Stimulated activated CD4-positive, alpha-beta T cell treated with anti-CD3 and anti-CD28 coated beads, TNF-alpha, amount 100 ng/mL, for 48 hours (primary cell): ENCODE measurements at places on chromosomes 1 and 21.

DNA sequence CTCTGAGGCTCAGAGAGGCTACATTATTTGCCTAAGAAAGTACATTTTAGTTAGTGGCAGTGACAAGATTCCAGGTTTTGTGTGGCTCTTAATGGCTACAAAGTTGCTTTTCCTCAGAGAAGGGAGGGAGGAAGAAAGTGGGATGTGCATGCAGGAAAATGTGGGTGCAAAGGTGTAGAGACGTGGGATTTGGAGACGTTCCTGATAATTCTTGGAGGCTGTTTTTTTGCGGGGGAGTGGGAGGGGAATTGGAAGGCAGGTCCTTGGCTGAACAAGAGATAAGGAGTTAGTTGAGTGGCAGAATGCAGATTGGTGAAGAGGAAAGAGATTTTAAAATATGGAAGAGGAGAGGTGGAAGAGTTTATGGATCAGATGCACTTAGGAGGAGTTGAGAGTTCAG is 258.1 kb downstream of the GRIK3 start:
- DNase-seq = no peak

DNA sequence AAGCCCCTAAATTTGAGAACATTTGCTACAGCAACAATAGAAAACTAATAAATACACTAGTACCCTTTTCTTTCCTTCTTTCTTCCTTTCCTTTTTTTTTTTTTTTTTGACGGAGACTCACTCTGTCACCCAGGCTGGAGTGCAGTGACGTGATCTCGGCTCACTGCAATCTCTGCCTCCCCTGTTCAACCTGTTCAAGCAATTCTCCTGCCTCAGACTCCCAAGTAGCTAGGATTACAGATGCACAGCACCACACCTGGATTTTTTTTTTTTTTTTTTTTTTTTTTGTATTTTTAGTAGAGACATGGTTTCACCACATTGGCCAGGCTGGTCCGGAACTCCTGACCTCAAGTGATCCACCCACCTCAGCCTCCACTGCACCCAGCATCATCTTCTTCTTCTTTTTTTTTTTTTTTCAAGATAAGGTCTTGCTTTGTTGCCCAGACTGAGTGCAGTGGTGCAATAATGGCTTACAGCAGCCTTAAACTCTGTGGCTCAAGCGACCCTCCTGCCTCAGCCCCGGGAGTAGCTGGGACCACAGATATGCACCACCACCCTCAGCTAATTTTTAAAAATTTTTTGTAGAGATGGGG is 19.6 kb upstream of the CBR3 start:
- DNase-seq = no peak

GRCh38 chr1:168301664-168302320 is 21.1 kb downstream of the TBX19 start:
- DNase-seq = no peak

DNA sequence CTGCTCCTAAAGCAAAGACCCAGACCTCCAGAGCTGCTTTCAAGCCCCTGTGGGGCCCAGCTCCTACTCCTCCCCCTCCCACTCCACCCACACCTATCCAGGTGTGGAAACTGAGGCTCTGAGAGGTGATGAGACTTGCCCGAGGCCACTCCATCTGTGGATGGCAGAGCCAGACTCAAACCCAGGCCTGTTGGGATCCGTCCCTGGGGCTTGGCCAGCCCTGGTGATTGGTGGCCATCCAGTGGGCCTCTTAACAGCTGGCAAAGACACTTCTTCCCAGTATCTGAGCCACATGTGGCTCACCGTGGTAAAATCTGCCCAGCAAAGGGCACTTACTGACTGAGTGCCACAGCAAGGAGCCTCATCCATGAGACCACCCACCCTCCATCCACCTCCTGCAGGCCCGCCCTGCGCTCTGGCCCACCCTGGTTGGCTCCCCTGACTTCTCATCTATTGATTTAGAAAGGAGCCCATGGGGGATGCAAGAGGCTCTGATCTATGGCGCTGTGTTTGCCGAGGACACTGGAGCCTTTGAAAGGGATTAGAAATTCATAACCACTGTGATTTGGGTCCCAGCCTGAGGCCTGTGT is 398.5 kb downstream of the PTPRU start:
- no peak for DNase-seq

GRCh38 chr1:162561616-162562469 is at the start of gene UAP1:
Gene UAP1 (plus strand): TSS chr1:162561722. CDS start chr1:162566069, 4,347 bp downstream.
- DNase-seq = peak; percentile 27

DNA sequence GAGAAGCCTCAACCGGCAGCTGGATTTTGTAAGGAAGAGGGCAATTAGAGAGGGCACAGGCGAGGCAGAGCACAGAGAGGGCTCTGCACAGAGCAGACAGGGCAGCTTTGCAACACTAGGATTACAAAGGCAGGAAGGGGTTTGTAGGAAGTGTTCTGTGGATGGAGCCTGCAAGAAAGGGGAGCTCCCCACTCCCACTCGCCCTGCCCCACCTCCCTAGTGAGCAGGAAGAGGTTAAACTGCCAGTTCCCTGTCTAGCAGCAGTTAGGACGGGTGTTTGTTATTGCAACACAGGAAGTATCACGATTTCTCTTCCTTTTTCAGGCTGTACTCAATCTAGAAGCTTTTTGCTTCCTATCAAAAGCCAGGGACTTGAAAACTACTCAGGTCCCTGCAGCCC is 63.3 kb upstream of the LRRC8D start:
- DNase-seq = no peak

- DNase-seq = no peak
These were observed 10.4 kb downstream of the TDRKH start for GRCh38 chr1:151779852-151780251.

- DNase-seq = no peak
These were observed 5.8 kb downstream of the PLA2G2A start for GRCh38 chr1:19973616-19974015.

GRCh38 chr21:28769683-28770082 is 223.0 kb downstream of the LTN1 start:
- no peak for DNase-seq

- no peak for DNase-seq
These were observed 16.1 kb upstream of the ARF1 start for GRCh38 chr1:228066416-228066815.

DNA sequence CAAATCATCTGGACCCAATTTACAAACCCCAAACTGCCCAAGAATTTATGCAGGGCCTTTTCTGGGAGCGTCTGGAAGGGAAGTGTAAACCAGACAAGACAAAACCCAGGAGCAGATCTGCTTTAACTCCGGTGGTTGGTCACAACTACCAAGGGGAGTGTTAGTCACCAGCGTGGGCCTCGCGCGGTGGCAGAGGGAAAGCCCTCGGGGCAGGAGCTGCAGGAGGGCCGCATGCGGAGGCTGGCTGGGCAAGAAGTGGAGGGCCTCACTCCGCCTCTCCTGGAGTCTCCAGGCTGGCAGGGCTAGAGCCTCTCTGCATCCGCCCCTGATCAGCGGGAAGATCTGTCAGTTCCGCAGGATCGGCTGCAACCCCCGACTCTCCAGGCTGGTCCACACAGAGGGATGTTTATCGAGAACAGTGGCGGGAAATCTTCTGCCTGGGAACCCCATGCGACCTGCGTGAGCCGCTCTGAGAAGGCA is 2.0 kb downstream of the COL24A1 start:
- no peak for DNase-seq

- no peak for DNase-seq
These were observed 54.4 kb upstream of the GCLM start for GRCh38 chr1:93963585-93963984.

DNA sequence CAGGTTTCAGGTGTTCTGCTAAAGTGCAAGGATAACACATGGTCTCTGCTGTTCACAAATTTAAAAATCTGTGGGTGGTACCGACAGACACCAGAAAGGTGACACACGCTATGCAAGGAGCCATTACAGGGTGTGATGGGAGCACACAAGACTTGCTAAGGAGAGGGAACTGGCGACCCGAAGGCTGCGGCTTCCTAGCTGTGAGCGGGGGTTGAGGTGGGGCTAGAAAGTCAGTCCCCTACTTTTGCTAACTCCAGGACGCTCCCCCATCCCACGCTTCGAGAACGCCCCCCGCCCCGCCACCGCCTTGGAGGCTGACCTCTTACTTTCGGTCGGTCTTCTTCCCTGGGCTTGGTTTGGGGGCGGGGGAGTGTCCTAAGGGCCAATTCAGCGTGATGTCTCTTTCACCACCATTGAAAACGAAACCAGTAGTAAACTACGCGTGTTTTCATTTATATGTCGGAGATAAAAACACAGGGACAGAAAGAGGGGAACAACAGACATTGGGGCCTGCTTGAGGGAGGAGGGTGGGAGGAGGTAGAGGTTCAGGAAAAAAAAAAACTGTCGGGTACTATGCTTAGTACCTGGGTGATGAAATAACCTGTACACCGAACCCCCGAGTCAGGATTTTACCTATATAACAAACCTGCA is 1.1 kb downstream of the CKS1B start:
- peak; percentile 36 for DNase-seq

GRCh38 chr1:72109916-72110315 is 172.4 kb downstream of the NEGR1 start:
- no peak for DNase-seq

DNA sequence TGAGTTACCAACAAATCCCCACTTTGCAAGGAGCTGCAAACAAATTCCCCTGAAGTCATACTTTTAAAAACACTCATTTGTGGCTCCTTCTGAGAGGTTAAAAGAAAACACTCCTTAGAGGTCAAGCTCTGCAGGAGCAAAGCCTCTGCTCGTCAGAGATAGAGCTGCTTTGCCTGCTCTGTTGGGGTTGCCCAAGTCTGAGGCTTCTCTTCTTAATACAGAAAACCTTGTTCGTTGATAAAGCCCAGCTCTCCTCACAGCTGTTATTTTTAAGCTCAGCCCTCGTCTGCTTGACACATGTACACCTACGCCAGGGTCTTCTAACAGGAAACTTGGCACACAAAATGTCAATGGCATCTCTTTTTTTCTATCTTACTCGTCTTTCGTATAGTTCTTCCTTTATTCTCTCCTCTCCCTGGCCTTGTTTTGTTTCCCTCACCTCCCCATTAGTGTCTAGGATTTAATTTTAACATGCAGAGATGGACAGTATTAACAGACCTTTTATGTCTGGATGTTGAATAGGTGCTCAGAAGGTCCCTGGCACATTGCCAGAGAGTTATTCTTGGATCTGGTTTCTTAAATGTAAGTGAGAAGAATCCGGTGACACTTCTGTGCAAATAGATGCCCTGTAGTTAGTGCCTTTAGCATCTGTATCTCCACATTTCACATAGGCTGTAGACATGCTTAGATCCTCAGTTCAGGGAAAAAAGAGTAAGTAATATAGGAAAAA is 86.0 kb downstream of the LRRC53 start:
- no peak for DNase-seq

DNA sequence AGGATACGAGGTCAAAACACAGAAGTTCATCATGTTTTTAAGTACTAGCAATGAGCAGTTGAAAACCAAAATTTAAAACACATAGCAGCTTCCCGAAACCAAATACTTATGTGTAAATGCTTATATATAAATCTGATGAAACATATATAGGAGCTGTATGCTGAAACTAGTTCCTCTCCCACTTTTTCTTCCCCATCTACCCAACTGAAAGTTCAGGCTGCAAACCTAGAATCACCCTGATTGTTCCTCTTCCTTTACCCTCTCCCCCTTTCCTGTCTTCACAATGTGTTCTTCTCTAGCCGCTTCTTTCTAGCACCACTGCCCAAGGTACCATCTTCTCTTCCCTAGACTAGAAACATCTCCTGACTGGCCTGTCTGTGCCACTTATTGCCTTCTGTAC is 90.6 kb downstream of the ST3GAL3 start:
- no peak for DNase-seq

DNA sequence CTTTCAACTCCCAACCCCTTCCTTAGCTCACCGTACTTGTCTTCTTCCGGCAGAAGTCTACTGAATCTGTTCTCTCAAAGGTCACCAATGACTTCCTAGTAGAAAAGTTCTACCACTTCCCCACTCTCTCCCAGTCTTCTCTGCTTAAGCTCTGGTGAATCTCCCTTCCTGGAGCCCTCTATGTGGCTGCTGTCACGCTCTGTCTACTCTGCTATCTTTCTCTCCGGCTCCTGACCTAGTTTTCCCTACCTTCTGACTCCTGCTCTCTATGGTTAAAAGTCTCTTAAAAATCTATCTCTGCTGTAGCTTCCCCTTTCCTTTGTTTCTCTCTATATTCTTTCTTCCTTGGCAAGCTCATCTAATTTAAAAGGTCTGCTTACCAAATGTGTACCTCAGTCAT is 350.1 kb upstream of the GREM2 start:
- no peak for DNase-seq

- no peak for DNase-seq
These were observed 108.2 kb downstream of the LYPLAL1 start for GRCh38 chr1:219281831-219282230.

DNA sequence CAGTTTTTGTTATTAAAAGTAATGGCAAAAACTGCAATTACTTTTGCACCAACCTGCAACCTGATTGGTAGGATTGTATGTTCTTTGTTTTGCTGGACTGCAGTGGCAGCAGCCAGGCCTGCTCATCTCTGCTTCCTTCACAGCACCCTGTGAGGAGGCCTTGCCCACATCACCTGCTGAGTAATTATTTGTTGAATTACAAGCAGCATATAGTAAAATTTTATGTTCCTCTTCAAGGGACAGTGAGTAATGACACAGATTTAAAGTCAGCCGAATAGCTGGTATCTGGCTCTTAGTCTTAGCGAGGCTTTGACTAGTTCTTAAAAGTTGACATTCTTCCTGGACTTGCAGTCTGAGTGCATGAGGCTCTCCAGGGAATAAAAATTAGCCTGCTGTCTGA is 435.1 kb downstream of the PRDM2 start:
- no peak for DNase-seq

DNA sequence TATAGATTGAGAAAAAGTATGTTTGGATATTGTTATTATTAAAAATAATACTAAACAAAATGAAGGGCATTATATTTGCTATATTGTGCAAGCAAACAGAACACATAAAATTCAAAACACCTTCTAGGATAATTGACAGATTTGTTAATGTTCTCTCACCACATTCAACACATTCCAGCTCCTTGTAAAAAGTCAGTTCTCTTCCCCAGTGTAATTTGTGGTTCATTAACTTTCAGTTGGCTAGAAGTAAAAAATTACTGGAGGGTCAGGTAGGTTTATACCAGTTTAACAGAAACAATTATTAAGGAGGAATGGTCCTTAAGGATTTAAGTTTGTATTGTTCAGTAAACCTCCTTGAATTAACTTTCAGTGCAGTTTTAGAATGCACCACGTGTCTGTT is 1235.3 kb upstream of the ADGRL2 start:
- DNase-seq = no peak

- no peak for DNase-seq
These were observed 8.2 kb upstream of the ST6GALNAC3 start for GRCh38 chr1:76066394-76066793.

GRCh38 chr1:92882819-92883218 is 51.0 kb downstream of the RPL5 start:
- no peak for DNase-seq

- no peak for DNase-seq
These were observed 9.9 kb upstream of the TRABD2B start for GRCh38 chr1:48007047-48007446.
